ENCODE measurements at places on chromosomes 11 and 22. TPM values are rescaled to one million over a fixed set of nuclear protein-coding genes. Genes with fewer than 3 reads are reported as not detected.

MMP11 gene
- 2.4 TPM for total RNA-seq

MMP1 gene
- not detected for total RNA-seq

ELFN2 gene
- total RNA-seq, result 36.6 TPM

- H3K27me3 ChIP-seq, result no peaks in the 10 kb centered on the region
- H3K27ac ChIP-seq, result peak overlapping the region; percentile 74
- DNase-seq, result peak; percentile 38
- peaks cover 20% of the 10 kb centered on the region for H3K4me1 ChIP-seq
- H3K36me3 ChIP-seq, result no peaks in the 10 kb centered on the region
- H3K4me3 ChIP-seq, result no peak overlapping the region
These were observed 12.1 kb upstream of the TMEM45B start for GRCh38 chr11:129803533-129803932.

GRCh38 chr22:25697181-25697664 lies 44.8 kb upstream of the MYO18B start:
- no peak overlapping the region for H3K27ac ChIP-seq
- H3K4me3 ChIP-seq, result no peak overlapping the region
- no peak for DNase-seq
- no peaks in the 10 kb centered on the region for H3K36me3 ChIP-seq

DNA sequence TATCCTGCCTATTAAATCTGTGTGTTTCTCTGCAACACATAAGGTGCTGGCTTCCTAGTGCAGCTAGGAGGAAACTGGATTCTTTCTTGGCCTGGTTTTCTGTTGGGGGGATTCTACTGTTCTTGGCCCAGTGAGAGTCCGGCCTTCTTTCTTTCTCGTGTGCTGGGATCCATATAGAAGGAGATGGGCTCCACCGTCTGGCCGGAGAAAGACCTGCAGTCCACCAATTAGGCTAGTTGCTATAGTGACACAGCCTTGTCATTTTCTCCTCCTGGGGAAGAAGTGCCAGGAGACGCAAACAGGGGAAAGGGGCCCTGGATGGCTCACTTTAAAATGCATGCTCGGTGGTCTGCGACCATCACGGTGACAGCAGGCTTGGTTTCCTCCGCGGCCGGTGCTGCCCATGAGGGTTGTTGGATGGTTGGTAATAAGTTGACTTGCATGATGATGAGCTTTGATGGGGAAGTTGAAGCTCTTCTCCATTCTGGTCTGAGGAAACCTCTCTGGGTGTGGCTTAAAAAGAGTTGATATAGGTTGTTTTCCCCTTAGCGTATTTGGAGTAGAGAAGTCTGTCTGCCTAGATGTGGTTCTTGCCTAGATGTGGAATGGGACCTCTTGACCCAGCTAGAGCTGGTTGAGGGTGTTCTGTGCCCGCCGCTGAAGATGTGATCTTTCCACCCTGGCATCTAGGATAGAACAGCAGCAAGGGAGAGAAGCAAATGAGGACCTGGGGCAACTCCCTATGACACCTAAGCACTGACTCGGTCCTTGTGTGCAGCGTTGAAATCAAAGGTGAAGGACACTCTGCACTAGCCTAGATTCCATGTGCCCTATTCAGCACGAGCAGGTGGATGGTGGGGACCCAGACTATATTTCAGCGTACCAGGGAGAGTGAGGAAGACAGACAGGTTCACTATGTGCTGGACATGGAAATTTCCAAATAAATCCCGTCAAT lies 1335.0 kb downstream of the BRD1 start:
- peak; percentile 59 for DNase-seq
- no peak overlapping the region for H3K27ac ChIP-seq
- H3K27me3 ChIP-seq, result peaks cover 53% of the 10 kb centered on the region
- no peaks in the 10 kb centered on the region for H3K36me3 ChIP-seq

GRCh38 chr11:63229815-63230214 lies 13.6 kb downstream of the SLC22A25 start:
- no peak for DNase-seq
- no peaks in the 10 kb centered on the region for H3K4me1 ChIP-seq
- H3K27ac ChIP-seq, result no peak overlapping the region
- no peaks in the 10 kb centered on the region for H3K36me3 ChIP-seq
- H3K4me3 ChIP-seq, result no peak overlapping the region

All from PC-9 (cell line).